Keratinocyte (primary cell): ENCODE measurements at places on chromosomes 12 and 14. TPM values are rescaled to one million over a fixed set of nuclear protein-coding genes. Genes with fewer than 3 reads are reported as not detected.

KRT6B gene
- 1,722 to 4,902 TPM (median 2,016 TPM) in 3 replicates for polyA plus RNA-seq

OVCH1 gene
- 0.04 to 0.08 TPM in 2 of 3 replicates, not detected in the other for polyA plus RNA-seq

CYP46A1 gene
- 0.01 TPM in 2 of 3 replicates, not detected in the other for polyA plus RNA-seq

AVPR1A gene
- polyA plus RNA-seq: not detected in 3 replicates

HPD gene
- not detected in 3 replicates for polyA plus RNA-seq

RFX4 gene
- not detected in 3 replicates for polyA plus RNA-seq

FOXG1 gene
- polyA plus RNA-seq: not detected in 3 replicates

LMNTD1 gene
- polyA plus RNA-seq: 0.14 to 0.42 TPM in 2 of 3 replicates, not detected in the other
